ENCODE measurements at places on chromosomes 2 and 18.
A peak's percentile ranks its signal among the peaks of the same experiment; 100 is the strongest.

DNA sequence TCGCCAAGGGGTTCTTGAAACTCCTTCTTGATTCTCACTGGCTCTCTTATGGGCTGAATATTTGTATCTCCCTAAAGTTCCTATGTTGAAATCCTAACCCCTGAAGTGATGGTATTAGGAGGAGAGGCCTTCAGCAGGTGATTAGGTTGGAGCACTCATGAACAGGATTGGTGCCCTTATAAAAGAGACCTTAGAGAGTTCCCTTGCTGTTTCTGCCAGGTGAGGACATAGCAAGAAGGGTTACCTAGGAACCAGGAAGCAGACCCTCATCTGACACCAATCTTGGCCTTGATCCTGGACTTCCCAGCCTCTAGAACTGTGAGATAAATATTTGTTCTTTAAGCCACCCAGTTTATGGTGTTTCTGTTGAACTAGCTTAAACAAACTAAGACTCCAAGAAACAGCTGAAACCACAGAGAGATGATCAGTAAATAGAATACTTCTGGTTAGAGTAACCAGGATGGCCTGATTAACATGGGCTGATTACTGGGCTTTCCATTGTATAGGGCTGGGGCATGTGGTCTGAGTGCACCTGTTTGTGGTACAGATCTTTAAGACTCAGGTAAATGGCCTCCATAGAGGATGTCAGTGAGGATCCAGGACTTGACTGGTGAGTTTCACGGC is 7.7 kb upstream of the CDC42EP3 start:
- DNase-seq, result no peak

DNA sequence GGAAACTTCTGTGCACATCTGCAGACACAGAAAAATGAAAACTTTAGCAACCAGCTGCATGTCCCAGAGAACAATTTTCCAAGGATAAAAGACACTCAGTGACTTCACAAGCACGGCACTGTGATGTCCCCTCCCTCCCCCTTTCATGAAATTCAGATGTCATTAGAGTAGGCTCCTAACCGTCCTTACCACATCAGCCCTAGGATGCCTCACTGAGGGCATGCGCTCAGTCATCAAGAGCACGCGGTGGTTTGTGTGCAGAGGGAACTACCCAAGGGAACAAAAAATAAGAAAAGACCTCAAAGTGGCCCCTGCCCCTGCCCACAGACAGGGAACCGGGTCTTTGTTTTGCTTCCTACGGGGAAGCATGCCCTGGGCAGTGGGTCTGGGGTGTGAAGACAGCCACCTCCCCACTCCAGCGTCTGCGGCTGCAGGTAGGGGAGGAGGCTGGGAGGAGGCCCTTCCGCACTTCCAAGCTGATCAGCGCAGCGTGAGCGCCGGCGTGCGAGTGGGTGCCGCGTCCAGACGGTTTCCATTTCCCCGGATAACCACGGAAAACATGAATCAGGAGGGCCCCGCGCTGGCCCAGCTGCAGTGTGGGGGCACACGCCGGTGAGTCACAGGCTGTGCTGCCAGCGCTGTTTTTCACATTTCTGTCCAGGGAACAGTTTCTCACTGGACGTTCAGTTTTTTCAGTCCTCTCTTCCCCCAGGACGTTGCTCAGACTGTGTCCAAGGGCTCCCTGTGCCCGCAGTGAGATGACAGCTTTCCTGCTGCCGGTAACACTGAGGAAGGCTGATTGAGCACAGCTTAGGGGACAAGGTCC is 70.6 kb downstream of the COPS8 start:
- peak; percentile 92 for DNase-seq

DNA sequence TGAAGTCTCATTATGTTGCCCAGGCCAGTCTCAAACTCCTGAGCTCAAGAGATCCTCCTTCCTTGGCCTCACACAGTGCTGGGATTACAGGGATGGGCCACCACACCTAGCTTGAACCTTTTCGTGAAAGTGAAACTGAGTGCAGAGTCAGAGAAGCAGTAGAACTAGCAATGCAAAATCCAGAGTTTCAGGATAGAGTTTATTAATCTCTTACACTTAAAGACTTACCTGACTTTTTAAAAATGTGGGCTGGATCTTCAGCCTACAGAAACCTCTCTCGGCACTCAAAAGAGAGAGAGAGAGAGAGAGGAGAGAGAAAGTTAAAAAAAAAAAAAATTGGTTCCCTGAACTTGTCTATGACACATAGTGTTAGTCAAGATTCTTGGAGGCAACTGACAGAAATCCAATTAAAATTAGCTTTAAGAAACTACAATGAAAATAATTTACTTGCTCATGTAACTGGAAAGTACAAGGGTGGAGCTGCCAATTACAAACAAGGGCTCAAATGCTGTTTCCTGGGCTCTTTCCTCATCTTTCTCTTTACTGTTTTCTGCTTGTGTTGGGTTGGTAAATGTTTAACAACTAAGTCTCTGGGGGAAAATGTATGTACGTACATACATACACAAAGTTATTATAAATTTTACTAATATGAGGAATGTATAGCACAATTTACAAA is 98.1 kb upstream of the CERS6 start:
- DNase-seq, result no peak

- DNase-seq, result no peak
These were observed 1256.8 kb downstream of the LRP1B start for GRCh38 chr2:140873915-140874531.

DNA sequence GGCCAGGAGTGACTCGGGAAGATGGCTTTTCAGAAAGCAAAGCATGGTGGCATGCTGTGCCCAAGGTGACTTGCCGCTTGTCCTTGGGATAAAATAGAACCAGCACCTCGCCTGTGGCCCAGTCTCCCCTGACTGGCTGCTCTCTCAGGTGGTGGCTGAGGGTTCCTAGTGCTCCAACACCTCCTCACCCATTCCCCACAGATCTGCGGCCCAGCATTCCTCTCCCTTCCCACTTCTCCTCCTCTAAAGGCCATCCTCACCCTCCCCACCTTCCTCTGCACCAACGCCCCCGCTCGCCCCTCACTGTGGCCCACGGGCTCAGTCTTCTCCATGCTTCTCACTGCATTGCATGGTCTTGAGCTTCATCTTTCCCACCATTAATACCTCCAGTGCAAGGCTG is 132.4 kb downstream of the PXDN start:
- DNase-seq, result no peak

DNA sequence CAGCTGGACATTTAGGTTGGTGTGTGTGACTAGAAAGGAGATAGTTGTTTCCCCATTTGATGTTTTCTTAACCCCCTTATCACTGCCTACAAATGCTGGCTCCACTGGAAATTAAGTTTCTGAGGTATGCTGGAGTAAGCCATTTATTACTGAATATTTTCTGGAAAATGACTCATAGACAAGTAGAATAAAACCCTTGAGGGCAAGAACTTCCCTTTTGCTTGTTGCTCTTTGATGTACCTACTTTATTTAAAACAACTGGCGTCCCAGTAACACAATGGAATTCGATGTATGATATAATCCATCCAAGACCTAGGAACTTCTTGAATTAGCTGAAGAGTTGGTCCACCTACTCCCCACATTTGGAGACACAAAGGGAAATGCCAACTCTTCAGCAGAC is 33.3 kb upstream of the SESTD1 start:
- DNase-seq, result no peak

DNA sequence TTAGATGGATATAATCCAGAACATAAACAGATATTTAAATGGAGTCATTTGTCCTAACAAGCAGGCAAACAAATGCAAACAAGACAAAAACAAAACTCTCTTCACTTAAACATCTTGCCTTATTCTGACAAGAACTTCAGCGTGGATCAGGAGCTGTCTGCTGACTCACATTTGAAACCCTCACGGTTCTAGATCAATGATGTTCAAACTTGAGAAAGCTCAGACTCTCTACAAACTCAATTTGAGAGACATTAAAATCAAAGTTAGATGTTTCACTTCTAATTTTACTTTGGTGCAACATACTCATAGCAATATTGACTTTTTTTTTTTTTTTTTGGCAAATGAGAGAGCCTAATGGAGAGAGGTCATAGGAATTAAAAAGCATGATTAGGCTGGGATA is 362.8 kb upstream of the SLC14A2 start:
- DNase-seq, result no peak

GRCh38 chr18:74995419-74995736 is 213.6 kb downstream of the PTGR3 start:
- DNase-seq, result no peak

- peak; percentile 58 for DNase-seq
These were observed 19.2 kb downstream of the MOGAT1 start for GRCh38 chr2:222690564-222691200.

DNA sequence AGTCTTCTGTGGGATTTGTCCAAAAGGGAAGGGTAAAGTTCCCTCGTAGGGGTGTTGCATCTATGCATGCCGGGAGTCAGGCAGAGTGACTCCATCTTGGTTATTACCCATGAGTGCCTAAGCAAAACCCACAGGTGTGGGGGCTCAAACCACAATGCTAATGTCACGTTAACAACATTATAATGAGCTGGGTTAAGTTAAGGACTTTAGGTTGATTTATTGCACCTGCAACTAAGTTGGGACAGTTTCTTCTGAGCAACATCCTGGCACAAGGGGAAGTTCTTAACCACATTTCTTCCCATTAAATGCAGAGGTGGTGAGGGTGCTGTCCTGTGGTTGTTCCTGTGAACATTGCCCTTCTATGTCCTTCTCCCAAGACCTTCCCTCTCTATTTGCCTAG is 1596.8 kb upstream of the SLC39A10 start:
- no peak for DNase-seq

- DNase-seq, result no peak
These were observed 76.0 kb upstream of the PELI1 start for GRCh38 chr2:64220265-64220664.

DNA sequence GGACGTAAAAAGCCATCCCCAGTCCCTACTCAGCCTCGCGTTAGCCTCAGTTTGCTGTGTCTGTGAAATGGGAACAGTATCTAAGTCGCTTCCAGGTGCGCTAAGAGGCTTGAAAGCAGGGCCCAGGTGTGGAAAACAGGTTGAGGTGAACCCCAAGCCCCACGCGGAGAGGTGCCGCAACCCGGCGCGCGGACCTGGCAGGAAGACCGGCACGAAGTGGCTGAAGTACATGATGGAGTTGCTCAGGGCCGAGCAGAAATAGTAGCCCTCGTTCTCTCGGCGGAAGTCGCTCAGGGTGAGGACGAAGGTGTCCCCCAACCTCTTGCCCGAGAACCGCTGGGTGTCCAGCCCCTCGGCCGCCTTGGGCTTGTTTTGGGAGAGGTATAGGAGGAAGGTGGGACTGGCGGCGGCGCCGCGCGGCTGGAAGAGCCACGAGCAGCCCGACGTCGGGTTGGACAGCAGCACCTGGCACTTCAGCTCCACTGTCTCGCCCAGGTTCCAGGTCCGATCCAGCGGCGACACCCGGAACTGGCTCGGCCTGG is 508 bp downstream of the CD8A start:
- no peak for DNase-seq

DNA sequence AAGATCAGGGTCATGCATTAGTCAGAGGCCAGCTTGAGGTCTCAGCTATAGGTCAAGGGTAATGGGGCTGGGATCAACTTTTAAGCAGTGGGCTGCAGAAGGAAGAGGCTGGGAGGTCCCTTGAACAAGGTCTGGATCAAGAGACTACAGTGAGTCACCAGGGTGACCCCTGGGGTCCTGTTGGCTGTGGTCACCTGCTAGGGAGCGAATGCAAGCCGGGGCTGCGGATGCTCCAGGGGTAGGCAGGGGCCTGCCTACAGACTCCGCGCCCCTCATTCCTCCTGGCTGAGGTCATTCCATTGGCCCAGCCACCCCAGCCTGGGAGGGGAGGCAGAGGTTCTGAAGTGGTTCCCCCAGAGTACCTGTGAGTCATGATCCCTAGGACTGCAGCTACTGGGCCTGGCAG is 110.4 kb downstream of the CYP26B1 start:
- peak; percentile 61 for DNase-seq

DNA sequence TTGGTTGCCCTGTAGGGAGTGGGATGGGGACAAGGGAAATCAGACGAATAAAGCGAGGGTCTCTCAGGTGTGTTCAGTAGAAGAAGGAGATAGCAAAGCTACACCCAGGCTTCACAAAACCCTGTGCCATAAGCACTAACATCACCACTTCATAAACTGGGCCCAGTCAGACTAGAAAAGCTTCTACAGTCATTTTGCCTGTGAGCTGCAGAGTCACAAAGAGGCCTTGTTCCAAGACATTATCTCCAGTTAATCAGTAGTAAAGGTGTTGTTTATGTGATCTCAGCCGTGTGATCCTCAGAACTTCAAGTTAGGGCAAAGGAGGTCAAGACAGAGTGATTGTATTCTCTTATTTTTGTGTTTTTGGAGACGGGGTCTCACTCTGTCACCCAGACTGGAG is 148.0 kb downstream of the GALR1 start:
- no peak for DNase-seq

- peak; percentile 2 for DNase-seq
These were observed 404.4 kb upstream of the SOX11 start for GRCh38 chr2:5287558-5288334.

DNA sequence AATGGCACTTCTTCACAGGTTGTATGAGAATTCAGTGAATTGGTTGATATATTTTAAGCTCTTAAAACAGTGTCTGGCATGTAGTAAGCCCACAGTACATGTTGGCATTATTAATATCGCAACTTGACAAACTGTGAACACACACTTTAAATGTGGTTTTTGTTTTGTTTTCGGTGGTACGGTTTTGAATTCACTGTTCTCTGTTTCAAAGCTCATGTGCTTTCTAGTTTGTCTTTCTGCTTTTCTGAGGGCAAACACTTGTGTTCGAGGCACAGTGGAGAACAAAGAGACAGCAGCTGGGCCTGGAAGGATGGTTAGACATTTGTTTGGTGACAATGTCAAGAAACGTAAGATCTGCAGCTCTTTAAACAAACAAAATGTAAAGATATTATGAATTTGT is 276.5 kb upstream of the MC4R start:
- DNase-seq, result no peak

DNA sequence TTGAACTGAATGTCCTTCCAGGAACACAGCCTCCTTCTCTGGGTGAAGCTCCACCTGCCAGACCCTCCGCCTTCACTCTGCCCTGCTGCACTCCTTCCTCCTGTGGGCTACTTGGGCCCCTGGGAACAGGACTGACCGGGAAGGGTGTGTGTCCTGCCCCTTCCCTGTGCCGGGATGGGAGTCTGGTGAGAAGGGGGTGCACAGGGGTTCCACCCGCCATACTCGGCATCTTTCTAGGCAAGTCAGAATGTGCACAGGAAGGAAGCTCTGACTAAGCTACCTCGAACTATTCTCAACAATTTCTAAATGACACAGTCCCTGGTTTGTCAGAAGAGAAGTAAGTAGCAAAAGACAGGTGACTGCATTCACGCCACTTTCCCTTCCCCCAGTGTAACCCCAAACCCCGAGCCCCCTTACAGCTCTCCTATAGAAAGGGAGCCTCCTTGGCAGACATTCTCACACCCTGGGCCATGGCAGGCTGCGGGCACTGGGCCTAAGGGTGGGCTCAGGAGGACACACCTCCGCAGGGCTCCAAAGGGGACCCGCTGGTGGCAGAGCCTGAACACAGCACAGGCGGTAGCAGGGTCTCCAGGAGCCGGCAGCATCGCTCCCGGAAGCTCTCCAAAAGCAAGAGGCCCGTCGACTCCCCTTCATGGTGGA is 184.1 kb downstream of the HDAC4 start:
- DNase-seq, result no peak

Measured in MG63 (cell line).